ENCODE measurements at places on chromosomes 16 and 17.

DNA sequence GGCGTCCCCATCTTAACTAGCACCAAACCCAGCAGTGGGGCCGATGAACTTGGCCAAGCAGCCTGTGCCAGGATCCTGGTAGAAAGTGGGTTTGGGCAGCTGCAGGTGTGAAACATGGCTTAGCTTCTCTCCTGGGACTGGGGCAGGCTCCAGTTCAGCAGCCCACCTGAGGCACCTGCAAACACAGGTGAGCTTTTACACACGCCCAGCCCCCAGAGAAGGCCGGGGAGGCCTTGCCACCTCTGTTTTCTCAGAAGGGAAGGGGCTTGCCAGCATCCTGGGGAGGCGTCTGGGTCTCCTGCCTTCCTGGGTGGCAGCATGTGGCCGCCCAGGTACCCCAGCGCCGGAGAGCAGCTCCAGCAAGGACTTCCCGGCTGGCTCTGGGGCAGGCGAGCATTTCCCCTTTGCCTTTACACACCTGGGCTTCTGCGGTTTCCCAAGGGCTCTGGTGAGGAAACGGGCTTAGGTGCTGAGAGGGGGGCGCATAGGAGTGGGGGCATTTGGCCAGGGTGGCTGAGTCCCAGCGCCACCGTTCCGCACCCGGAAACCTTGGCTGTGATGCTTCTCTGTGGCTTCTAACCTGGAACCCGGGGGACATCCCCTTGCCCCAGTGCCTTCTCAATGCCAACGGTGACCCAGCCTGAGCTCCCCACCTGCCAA is 81.6 kb upstream of the CBX4 start:
- no peak for DNase-seq

- DNase-seq, result no peak
These were observed 51.0 kb upstream of the ZC3H18 start for GRCh38 chr16:88519240-88519639.

DNA sequence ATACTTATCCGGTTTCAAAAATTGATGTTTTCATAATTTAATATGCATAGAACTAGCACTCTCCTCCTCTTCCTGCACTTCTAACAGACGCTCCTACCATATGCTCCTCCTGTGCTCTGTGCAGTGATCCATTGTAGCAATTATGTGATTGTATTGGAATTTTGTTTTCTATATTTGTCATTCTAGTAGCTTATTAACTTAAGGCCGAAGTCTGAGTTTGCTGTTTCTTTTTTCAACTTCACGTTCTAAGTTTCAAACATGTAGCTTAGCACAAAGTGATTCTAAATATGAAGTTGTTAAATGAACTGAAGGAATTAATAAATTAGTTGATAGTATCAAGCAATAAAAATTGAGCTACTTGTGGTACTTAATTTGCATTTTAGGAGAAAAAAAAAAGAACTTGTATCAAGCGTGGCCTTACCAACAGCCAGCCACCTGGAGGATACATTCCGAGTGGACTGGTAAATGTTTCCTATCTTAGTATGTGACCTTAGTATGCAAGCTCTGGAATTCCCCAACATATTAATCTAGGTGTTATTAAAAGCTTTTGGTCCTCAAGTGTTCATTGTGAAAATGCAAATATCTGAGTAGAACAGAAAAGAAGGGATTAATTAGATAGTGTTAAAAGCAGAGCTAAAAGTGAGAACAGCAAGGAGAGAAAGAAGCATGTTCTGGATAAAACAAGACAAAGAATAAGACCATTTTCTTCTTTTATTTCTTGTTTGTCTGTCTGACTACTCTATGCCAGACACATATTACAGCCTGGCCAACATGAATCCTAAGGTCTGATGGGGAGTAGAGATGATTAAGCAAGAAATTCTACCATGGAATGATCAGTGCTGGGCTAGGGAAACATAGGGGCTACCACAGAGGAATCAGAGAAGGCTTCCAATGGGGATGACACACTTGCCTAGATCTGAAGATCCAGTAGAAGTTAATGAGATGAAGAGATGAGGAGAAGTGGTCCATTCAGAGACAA is 290.4 kb upstream of the MON1B start:
- no peak for DNase-seq

- no peak for DNase-seq
These were observed 254.8 kb downstream of the PRKCA start for GRCh38 chr17:66557200-66557599.

DNA sequence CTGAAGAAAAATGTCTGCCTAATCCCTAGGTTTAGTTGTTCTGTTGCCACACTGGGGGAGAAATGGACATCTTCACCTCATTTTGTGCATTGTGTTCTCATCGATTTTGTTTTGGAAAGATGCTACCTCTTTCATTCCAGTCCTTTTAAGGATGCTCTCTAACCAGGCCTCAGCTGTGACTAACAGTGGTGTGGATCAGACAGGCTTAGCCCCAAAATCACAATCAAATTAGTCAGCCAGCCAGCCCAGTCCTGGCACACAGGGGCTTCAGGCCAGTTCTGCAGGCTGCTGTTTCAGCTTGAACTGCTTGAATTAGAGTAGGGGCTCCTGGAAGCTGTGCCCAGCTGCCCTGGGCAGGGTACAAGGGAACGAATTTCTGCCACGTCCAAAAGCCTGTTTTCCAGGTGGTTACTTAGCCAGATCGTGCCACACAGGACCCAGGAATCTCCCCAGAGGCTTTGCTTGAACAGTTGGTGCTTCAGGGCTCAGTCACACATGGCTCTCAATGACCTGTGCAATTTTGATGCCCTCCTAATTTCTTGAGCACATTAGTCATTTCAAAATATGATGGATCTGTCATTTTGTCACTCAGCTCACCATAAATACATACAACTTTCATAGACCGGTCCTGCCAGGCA is 60.7 kb downstream of the CLEC16A start:
- DNase-seq, result no peak

DNA sequence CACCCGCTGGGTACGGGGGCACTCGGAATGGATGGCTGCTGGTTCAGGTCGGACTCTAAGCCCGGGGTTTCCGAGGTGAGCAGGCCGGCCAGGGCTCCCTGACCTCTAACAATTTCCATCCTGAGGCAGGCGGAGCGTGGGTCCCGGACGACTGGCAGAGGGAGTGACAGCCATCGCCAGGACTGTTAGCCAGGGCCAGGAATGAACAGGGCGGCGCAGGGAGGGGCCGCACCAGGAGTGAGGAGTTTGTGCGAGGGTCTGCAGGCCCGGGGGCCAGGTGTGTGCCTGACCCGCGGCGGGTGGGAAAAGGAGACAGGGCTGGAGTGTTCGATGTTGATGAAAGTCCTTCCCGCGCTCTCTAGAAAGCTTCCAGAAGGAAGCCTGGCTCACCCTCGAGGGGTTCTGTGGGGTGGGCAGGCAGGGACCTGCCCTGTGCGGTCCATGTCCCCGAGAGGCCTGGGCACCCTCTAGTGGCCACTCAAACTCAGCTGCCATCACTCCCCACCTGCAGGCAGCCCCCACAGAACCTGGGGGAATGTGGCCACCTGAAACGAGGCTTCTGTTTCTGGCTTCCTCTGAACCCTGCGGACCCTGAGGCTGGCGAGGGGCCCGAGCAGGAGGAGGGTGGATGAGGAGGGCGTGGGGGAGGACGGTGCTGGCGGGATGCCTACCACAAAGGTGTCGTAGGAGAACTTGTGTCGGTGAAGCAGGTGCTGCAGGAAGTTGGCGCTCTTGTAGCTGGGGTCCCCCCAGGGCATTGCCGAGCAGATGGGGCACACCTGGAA is 8.2 kb downstream of the RNF166 start:
- no peak for DNase-seq

GRCh38 chr17:7133424-7133823 is 18.8 kb upstream of the ASGR2 start:
- DNase-seq, result peak; percentile 3

GRCh38 chr17:11644265-11645212 is 46.3 kb downstream of the DNAH9 start:
- DNase-seq, result peak; percentile 9

DNA sequence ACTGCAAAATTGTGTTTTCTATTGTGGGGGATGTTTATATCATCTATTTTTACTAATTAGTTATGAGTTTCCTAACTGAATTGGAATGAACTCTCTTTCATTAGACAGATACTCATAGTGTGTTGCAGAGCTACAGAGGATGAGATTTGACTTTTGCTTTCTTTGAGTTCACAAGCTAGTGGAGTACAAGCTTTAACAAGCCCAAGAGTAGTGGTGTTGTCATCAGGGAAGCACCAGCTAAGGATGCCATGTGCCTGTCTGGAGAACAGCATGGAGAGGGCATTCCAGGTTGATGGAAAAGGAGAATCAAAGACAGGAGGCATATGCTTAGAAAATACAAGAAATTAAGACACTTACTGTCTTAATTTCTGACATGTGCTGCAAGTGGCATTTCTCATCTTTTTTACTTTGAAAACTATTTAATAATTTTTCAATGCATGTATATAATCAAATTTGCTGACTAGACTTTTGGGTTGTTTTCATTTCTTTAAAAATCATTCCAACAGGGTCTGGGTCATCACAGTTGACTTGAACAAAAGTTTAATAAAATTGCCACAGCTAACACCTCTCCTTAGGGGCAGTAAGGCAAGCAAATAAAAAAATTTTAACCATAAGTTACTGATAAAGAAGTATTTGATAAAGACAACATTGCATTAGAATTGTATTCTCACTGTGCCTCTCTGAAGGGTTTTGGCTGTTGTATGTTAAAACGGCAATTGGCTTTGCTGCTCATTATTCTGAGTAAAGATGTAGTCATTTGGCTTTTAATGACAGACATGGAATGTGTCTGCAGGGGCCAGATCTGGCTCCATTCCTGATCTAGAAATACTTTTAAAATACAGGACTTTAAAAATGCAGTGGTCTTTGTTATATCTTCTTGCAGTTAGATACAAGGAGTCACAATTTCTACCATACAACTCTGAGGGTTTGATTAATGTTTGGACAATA is 323.7 kb upstream of the CDH11 start:
- no peak for DNase-seq

DNA sequence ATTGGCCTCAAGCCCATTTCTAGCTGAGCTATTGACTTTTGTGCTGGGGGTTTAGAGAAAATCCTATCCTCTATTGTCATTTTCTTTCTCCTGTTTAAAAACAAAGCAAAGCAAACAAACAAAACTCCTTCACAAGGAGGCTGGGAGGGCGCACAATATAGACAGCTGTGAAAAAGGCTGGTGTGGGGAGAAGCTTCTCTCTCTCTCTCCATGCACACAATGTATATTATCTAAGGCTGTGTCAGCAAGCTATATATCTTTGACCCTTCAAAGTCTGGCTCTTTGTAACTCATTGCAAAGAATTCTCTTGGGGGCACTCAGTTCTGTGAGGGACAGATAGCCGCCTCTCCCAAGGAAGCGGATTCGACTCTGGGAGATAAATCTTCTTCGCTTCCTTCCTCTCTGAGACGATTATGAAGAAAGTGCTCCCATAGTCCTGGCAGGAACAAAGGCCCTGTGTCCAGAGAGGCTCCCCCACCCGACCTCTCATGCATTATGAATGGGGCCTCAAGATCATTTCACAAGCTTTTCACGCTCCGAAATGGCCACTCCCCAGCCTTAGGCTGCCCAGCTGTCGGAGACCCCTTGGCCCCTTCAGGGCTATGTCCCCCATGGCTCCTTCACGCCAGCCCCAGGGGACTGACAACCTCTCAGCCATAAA is 33.2 kb upstream of the MEAK7 start:
- DNase-seq, result no peak

GRCh38 chr16:75503801-75504200 is 8.6 kb upstream of the CHST6 start:
- no peak for DNase-seq

- DNase-seq, result peak; percentile 40
These were observed 34.4 kb upstream of the PRKCB start for GRCh38 chr16:23801378-23801777.

GRCh38 chr16:12422233-12422632 is 381.5 kb downstream of the CPPED1 start:
- DNase-seq, result no peak

- no peak for DNase-seq
These were observed 396.8 kb downstream of the SOX9 start for GRCh38 chr17:72517413-72518158.

- no peak for DNase-seq
These were observed 24.5 kb downstream of the CDK5RAP3 start for GRCh38 chr17:47995241-47995935.

- no peak for DNase-seq
These were observed 66.3 kb upstream of the GSE1 start for GRCh38 chr16:85546585-85547447.

- no peak for DNase-seq
These were observed 3.9 kb upstream of the CCDC57 start for GRCh38 chr17:82216301-82217119.

DNA sequence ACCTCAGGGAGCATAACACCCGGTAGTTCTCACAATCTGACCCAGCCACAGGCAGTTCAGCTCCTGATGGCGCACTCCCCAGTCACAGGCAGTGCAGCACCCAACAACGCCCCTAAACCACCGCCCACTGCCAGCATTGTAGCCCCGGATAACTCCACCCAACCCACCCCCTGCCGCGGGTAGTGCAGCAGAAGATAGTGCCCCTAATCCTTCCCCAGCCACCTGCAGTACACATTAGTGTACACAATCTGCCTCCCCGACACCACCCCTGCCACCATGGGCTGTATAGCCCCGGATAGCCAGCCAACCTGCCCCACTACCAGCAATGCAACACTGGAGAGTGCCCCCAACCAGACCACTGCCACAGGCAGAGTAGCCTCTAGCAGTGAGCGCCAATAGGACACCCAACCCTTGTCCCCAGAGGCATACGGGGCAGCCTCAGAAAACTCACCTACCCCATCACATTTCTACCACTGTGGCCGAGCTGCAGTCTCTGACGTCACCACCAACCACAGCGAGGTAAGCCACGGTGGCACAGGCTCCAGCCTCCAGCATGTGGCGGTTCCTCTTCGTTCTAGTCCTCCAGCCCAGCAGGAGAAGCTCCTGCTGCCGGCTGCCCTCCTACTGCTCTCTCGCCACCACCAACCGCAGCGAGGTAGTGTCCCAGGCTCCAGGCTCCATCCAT is 877.3 kb downstream of the KCNJ18 start:
- DNase-seq, result no peak

- no peak for DNase-seq
These were observed 84.0 kb downstream of the MSI2 start for GRCh38 chr17:57340160-57340981.

GRCh38 chr17:57707892-57708291 is 37.2 kb downstream of the CCDC182 start:
- DNase-seq, result no peak

GRCh38 chr17:50037321-50038107 is 18.4 kb upstream of the ITGA3 start:
- DNase-seq, result no peak

DNA sequence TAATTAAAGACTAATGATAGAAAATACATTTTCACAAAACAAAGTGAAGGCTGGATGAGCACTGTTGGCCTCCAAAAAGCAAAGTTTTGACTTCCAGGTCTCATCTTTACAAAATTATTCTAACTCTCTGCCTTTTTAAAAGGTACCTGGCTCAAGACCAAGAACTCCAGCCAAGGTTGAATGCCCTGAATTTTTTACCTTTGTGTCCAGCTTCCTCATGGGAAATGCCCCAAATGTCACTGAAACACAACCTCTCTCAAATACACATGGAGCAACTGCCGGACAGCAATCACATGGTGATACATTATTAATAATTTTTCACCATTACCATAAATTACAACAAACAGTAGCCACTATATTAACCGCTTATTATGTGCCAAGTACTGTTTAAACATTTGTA is 32.2 kb downstream of the ADAMTS18 start:
- no peak for DNase-seq

Measured in stimulated activated CD4-positive, alpha-beta T cell treated with anti-CD3 and anti-CD28 coated beads, TNF-alpha, amount 100 ng/mL, for 48 hours (primary cell).